Type B pancreatic cell (in vitro differentiated cells): ENCODE measurements at places on chromosomes 16 and 17. TPM values are rescaled to one million over a fixed set of nuclear protein-coding genes. Genes with fewer than 3 reads are reported as not detected.

- peaks cover 40% of the 10 kb centered on the region for H3K4me1 ChIP-seq
- no peak overlapping the region for H3K4me3 ChIP-seq
- no peak for DNase-seq
These were observed 103.9 kb downstream of the GNAO1 start for GRCh38 chr16:56295059-56295665.

GRCh38 chr16:1300664-1301476 lies 8.6 kb upstream of the UBE2I start:
- peaks cover 10% of the 10 kb centered on the region for H3K4me1 ChIP-seq
- no peaks in the 10 kb centered on the region for H3K36me3 ChIP-seq
- no peak overlapping the region for H3K4me3 ChIP-seq
- DNase-seq: no peak
- peaks cover 24% of the 10 kb centered on the region for H3K27me3 ChIP-seq
- no peak overlapping the region for H3K27ac ChIP-seq

GRCh38 chr17:50863221-50863843 lies 2.8 kb downstream of the TOB1 start:
- DNase-seq: peak; percentile 53
- peak overlapping the region; percentile 99 for H3K4me3 ChIP-seq
- peaks cover 3% of the 10 kb centered on the region for H3K27me3 ChIP-seq
- H3K4me1 ChIP-seq: peaks cover 37% of the 10 kb centered on the region

The ANKRD11 gene
- 153 and 155 TPM in 2 replicates for total RNA-seq

The C1QL1 gene
- 15.6 and 76.5 TPM in 2 replicates for total RNA-seq
